ENCODE measurements at places on chromosomes 7 and 10. TPM values are rescaled to one million over a fixed set of nuclear protein-coding genes. Genes with fewer than 3 reads are reported as not detected.

DNA sequence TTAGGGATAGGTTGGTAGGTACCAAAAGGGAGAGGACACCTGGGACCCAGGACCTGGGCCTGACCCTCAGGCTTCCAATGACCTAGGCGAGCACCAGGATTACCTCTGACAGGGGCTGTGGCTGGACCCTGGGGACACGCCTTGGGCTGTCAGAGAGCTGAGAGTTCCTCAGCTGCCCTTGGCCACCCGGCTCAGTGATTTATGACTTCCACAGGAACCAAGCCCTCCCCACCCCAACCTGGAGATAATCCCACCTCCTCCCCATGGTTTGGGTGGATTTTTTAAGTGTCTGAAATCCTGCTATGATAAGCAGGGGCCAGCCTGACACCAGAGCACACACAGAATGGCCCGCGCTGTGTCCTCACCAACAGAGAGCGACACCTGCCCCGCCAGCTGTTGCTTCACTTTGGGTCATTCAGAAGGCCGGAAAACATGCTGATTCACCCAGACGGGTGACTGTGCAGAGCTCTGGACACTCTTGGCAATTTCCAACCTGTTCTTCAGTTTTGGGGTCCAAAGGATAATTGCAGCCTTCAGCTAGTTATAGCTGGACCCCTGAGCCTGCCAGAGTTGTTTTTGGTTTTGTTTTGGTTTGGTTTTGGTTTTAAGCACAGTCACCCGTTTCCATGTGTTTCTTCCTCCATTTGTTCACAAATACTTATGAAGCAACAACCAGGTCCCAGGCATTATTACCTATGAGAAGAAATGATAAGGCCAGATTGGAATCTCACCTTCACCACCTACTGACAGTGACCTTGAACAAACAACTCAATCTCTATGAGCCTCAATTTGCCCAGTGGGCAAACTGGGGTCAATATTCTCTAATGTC, 78.2 kb downstream of the RAB11FIP2 start:
- no peak overlapping the region for H3K27ac ChIP-seq
- H3K4me1 ChIP-seq, result no peaks in the 10 kb centered on the region
- H3K4me3 ChIP-seq, result no peak overlapping the region
- H3K36me3 ChIP-seq, result no peaks in the 10 kb centered on the region
- no peak for DNase-seq

The SH2B2 gene
- 2.9 TPM for total RNA-seq

DNA sequence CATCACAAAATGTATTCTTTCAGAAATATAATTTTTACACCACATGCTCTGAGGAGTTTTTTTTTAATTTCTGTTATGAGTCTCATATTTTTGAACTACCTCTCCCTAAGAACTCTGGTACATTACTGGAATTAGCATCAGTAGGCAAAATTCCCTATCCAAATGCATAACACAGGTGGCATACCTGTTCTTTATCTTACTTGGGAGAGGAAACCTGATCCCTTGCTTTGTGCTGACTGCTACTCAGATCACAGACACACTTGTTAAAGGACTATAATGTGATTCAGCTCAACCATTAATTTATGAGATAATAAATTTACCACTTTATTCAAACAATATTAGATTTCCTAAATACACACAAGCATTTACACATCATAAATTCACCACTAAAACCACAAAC, 617.2 kb downstream of the GRM8 start:
- H3K4me3 ChIP-seq, result no peak overlapping the region
- no peak for DNase-seq
- H3K4me1 ChIP-seq, result no peaks in the 10 kb centered on the region
- no peak overlapping the region for H3K27ac ChIP-seq

The TSPAN12 gene
- total RNA-seq, result not detected

DNA sequence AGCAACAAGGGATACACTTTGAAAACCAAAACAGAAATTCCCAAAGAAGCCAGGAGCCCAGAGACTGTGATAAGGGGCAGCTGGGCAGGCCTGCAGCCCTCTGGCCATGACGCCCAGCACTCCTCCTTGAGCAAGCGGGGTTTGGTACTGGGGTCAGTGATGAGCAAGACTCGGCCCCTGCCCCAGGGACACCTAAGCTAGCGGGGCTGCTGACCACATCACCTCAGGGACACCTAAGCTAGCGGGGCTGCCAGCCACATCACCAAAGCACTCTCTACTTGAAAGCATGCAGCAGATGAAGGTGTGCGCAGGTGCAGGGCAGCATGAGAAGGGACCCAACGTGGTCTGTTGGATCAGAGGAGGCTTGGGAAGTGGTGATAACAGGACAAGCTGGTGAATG, 108.0 kb upstream of the PPP2R2D start:
- H3K4me3 ChIP-seq, result no peak overlapping the region
- H3K27ac ChIP-seq, result no peak overlapping the region
- H3K27me3 ChIP-seq, result peaks cover 2% of the 10 kb centered on the region

GRCh38 chr7:155380221-155380861, 77.6 kb upstream of the EN2 start:
- H3K27me3 ChIP-seq, result peaks cover 75% of the 10 kb centered on the region
- no peak overlapping the region for H3K27ac ChIP-seq
- peaks cover 18% of the 10 kb centered on the region for H3K4me1 ChIP-seq
- no peak overlapping the region for H3K4me3 ChIP-seq
